ENCODE measurements at places on chromosomes 5 and 9. TPM values are rescaled to one million over a fixed set of nuclear protein-coding genes. Genes with fewer than 3 reads are reported as not detected.
A peak's percentile ranks its signal among the peaks of the same experiment; 100 is the strongest.

STK32A gene
- polyA plus RNA-seq, result 10.7 TPM

DNA sequence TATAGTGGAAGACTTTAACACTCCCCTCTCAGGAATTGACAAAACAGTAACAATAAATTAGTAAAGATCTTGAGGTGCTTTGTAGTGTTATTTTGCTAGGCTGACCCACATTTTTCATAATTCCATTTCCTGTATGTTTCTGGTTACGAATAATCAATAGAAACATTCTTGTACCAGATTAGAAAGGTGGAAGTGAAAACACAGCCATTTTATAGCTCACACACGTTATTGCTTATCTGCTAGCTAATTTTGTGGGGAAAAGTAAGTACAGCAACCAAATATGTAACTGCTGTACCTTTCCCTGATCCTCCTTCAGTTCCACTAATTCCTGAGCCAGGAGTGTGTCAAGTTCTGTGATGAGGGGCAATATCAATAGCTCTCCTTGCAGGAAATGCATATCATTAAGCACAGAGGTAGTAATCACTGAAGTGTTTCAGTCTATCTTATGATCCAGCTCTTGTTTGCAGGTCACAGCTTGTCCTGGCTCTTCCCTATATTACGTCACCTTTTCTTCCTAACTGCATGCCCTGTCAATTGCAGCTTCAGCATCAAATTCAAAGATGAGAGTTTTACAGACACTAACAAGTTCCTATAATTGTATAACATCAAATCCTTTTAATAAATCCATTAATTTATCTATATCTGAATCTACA, 59.4 kb downstream of the MINAR2 start:
- no peak for DNase-seq

DNA sequence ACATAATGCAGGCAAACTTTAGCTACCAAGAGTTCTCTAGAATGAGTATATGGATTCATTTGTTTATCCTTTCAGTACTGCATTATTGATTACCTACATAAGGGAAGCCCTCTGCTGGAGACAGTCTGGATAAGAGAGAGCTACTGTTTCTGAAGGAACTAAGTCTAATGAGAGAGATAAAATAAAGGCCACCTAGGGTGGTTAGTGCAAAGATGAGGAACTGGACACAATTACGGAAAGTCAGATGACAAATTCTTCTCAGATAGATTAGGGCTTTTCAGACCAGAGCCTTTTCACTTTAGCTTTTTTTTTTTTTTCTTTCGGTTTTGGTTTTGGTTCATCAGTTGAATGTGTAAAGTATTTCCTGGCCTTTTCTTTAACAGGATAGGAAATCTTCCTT, 31.3 kb downstream of the ISOC1 start:
- no peak for DNase-seq

PPP1R26 gene
- polyA plus RNA-seq, result 36.0 TPM

DNA sequence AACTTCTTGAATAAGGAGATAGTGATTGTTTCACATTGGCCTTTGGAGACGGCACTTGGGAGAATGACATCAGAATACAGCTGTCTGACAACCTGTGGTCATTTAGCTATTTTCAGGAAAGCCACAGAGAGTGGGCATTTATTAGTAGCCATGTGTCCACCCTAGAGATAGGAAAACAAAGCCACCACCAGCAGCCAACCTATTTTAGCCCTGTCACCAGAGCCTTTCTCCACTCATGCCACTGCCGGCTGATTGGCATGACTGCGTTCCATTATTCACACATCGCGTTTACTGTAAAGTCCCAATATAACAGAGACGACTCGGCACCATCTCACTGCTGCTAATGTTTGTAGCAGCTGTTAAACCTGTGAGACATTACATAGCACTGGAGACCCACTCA, 330.1 kb downstream of the NDUFS4 start:
- DNase-seq, result no peak

DNA sequence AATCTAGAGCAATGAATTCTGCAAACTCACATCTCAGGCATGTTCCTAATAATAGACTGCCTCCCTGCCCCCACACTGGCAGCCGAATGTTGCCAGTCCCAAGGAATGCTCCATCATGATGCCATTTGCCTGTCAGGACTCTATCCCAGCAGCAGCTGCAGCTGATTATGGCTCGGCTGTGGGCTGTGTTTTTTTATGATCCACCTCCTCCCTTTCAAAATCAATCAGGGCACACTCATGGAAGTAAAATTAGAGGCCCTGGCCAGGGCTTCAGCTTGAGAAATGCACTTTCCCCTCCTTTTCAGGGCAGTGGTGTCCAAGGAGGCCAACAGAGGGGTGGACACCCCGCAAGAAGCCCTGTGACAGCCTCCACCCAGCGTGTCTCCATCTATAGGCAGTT, 176.7 kb upstream of the S1PR3 start:
- no peak for DNase-seq

NR2F1-AS1 gene
- 53.4 TPM for polyA plus RNA-seq

DOCK2 gene
- polyA plus RNA-seq, result 2.1 TPM

DNA sequence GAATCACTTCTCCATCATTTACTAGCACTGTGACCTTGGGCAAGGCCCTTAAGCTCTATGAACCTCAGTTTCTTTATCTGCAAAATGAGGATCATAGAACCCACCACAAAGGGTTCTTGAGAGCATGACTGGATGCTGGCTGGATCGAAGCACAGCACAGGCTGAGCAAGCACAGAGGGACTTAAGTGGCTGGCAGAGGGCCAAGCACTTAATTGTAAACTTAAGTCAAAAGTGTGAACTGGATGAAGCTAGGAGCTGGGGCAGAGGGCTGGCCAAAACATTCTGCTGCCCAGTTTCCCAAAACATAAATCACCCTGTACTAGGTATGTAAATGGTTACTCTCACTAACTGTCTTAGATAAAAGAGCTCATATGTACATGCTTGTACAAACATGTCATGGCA, 112.3 kb upstream of the WWC1 start:
- no peak for DNase-seq

CAMK2A gene
- polyA plus RNA-seq, result 5.4 TPM

DNA sequence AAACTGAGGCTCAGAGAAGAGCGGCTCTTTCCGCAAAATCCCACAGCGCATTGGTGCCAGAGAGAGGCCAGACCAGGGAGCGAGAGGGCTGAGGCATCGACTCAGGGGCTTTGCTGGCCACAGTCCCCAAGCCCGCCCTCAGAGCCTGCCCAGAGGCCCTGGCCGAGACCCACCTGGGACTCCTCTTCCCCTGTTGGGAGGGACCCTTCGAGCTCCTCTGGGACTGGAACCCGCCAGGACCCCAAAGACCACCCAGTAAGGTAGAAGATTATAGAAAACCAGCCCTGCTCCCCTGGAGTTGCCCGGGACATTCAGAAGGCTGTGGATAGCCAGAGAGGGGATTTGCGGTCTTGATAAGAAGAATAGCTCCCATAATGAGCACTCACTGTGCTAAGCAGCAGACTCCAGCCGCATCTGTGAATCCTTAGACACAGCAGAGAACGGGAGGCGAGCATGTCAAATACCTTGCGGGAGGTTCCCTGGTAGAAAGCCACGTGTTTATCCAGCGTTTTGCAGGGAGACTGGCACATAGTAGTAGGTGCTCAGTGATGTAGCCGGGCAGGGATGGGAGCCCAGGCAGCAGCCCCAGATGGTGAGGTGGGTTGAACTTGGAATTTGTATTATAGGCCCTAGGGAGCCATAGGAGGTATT, 651 bp upstream of the AK1 start:
- no peak for DNase-seq

- no peak for DNase-seq
Measured at GRCh38 chr5:119322948-119323537, 32.8 kb upstream of the TNFAIP8 start.

DNA sequence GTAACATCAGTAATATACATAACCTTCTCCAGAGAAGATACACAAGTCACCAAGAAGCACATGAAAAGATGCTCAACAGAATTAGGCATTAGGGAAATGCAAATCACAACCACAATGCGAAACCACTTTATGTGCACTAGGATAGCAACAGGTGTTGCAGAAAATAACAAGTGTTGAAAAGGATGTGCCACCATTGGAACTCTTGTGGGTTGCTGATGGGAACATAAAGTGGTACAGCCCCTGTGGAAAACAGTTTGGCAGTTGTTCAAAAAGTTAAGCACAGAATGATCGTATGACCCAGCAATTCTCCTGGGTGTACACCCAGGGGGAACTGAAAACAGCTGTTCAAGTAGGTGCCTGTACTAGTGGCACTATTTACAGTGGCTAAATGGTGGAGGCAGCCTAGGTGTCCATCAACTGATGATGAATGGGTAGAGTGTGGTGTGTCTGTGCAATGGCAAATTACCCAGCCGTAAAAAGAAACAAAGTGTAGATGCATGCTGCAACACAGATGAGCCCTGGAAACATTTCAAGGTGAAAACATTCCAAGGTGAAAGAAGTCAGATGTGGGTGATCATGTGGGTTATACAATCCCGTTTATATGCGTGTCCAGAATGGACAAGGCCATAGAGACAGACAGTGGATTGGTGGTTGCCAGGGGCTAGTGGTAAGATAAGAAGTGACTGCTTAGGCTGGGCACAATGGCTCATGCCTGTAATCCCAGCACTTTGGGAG, 27.2 kb downstream of the CCDC69 start:
- no peak for DNase-seq

DNA sequence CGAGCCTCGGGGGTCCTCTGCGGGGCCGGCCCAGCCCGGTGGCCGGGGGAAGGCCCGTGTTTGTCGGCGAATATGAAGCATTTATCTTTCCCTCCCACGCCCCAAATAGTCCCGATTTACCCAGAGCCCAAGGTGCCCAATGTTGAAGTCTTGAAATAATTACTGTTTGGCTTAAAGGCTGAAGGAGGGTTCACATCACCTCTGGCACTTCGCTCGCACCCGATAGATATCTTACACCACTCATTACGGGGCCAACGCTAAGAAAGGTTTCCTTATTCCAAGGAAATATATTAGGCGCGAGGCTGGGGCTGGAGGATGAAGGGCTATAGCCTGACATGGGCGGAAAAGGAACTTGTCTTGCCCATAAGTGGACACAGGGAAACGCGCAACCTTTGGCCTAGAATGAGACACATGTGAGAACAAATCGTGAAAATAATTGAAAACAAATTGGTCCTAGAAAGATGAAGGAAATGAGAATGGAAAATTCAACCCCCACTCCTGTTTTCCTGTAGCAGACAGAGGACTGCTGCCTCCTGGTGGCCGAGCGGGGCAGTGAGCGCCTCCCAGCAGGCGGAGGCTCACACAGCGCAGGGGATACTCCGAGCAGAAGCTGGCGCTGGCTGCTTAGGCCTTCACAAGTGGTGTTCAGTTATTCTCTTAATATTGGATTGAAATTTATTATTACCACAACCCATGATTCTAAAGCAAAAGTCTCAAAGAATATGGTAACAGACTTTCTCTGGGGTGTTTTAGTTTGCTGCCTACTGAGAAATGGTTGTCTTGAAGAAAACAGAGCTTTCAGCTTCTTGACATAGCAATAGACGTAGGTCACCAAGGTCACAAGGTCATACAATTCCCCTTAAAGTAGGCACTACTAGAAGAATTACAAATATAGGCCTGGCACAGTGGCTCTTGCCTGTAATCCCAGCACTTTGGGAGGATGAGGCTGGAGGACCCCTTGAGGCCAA, 7.9 kb downstream of the CCL21 start:
- peak; percentile 68 for DNase-seq

- no peak for DNase-seq
Measured at GRCh38 chr9:79988126-79988525, 416.4 kb downstream of the TLE4 start.

DNA sequence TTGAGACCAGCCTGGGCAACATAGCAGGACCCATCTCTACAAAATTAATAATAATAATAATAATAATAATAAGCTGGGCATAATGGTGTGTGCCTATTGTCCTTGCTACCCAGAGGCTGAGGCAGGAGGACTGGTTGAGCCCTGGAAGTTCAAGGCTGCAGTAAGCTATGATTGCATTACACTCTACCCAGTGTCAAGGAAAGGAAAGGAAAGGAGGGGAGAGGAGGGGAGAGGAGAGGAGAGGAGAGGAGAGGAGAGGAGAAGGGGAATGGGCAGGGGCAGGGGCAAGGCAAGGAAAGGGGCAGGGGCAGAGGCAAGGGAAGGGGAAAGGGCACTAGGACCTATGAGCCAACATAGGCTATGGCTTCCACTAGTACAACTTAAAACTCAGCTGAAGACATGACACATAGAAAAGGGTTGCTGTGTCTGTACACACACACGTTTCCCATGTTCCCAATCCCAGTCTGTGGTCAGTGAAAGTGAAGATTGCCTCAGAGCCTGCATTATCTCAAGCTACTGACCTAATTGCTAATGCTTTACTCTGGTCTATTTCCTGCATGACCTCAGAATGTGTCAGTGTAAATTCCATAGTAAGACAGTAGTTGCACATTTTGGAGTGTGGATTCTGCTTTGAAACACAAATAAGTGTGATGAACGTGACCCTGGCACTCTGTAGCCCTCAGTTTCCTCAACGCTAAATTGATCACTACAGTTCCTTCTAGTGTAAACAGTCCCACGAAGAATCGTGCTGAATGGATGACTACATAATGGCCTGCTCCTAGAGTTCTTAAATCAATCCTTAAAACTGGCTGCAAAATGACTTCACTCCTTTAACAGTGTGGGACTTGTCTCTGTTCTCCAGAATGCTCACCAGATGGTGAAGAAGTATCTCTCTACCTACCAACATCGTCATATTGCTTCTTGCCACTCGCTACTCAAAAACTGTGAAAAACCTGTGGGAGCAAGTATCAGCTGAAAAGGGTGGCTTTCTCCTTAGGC, 497.0 kb downstream of the RAB3C start:
- no peak for DNase-seq

DNA sequence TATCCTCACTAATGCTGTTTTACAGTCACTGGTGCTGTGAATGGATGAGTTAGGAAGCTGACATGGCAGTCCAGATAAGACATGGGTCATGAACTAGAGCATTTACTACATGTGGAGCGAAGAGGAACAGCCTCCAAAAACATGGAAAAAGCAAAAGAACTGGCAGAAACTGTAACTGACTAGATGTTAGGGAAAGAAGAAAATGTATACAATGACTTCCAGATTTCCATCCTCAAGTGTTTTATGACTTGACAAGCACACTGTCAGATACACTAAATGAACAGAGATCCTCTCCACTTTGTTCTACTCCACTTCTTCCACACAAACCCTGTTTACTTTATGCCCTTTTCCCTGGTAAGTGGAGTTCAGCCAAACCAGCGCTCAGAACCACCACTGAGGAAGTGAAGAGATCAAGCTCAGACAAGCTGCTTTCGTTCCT, 11.5 kb downstream of the HMGCS1 start:
- DNase-seq, result no peak

DNA sequence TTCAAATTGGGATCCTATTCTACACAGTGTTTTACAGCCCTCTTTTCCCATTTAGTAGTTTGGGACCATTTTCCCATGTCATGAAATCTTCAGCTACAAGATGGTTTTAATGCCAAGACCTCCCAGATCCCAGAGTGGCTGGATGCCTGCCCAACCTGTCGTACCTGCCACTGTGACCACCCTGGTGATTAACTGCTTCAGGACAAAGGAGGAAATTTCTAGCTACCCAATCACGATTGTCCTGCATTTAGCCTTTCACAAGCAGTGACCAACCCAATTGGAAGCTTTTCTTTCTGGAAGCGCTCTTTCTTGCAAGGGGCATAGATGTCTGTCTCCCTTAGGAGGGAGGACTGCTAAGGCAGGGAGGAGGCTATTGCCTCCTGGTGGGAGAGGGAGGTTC, 13.8 kb downstream of the IL9 start:
- DNase-seq, result no peak

ZNF483 gene
- polyA plus RNA-seq, result 3.5 TPM

AJM1 gene
- 1.5 TPM for polyA plus RNA-seq

INSL4 gene
- polyA plus RNA-seq, result not detected
